Kidney (tissue), 22 donors: ENCODE measurements at places on chromosomes 11 and 22. TPM values are rescaled to one million over a fixed set of nuclear protein-coding genes. Genes with fewer than 3 reads are reported as not detected.
A peak's percentile ranks its signal among the peaks of the same experiment; 100 is the strongest.

GRCh38 chr11:6737872-6738466 is 33.8 kb downstream of the OR2AG2 start:
- H3K36me3 ChIP-seq = no peaks in the 10 kb centered on the region
- H3K4me1 ChIP-seq = no peaks in the 10 kb centered on the region
- H3K4me3 ChIP-seq = no peak overlapping the region
- no peak overlapping the region for H3K27ac ChIP-seq
- no peaks in the 10 kb centered on the region for H3K27me3 ChIP-seq

APOBEC3A gene
- 1.2 TPM for total RNA-seq

TRIM66 gene
- 25.7 TPM for total RNA-seq

- H3K27me3 ChIP-seq = no peaks in the 10 kb centered on the region
- H3K4me1 ChIP-seq = peaks cover 7% of the 10 kb centered on the region
- H3K36me3 ChIP-seq = no peaks in the 10 kb centered on the region
- H3K27ac ChIP-seq = no peak overlapping the region
- no peak overlapping the region for H3K4me3 ChIP-seq
- no peak for DNase-seq
Measured at GRCh38 chr11:134587345-134587744, 175.3 kb upstream of the B3GAT1 start.

DNA sequence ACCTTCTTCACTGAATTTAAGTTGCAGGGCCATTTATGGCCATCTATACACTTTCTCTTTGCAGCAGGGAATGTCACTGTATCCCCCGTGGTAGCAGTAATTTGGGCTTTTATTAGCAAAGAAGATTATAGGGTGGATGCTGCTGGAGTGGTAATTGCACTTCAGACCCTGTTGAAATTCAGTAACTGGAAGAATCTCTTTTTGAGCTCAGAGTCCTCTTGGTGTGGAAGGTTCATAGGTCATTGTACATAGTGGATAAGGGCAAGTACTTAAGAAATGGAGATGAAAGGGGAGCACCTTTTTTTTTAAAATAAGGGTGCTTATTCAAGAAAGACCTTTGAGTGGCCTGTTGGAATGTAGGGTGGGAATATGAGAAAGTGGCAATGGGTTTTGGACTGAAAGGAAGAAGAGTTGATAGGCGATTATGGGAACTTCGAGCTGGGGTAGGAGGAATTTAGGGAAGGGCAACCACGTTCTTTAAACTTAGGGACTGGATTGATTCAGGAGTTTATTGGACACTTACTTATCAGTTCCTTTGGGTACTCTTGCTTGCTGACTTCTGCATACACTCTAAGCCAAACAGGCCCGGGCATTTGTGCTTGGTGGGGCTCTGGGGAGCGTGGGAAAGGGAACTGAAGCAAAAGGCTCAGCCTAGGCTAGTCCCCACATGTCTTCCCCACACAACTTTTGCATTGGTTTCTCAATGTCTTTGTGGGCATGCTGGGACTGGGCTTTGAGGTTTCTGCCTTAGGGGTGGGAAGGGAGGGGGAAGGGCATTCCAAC is 26.5 kb downstream of the CTNND1 start:
- H3K4me1 ChIP-seq = peaks cover 39% of the 10 kb centered on the region
- H3K27me3 ChIP-seq = no peaks in the 10 kb centered on the region
- H3K36me3 ChIP-seq = no peaks in the 10 kb centered on the region

- H3K4me1 ChIP-seq = no peaks in the 10 kb centered on the region
- no peak for DNase-seq
- H3K36me3 ChIP-seq = no peaks in the 10 kb centered on the region
- H3K27me3 ChIP-seq = no peaks in the 10 kb centered on the region
- peak overlapping the region; percentile 62 for H3K4me3 ChIP-seq
Measured at GRCh38 chr22:38754751-38755154, 1.0 kb downstream of the SUN2 start.

SULT4A1 gene
- total RNA-seq = 0.57 TPM

C11orf21 gene
- total RNA-seq = 4.9 TPM

DNA sequence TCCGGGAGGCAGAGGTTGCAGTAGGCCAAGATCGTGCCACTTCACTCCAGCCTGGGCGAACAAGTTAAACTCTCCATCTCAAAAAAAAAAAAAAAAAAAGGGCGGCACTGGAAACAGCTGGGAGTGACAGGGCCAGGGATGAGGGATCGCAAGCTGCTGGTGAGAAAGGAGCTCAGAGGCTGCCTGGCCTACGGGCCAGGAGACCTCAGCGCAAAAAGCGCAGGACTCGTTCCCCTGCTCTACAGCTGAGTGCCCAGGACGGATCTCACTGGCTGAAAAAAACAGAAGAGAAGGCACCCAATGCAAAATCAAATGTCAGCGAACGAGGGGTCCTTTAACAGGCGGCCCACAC is 650 bp upstream of the NUP50 start:
- no peaks in the 10 kb centered on the region for H3K36me3 ChIP-seq
- no peaks in the 10 kb centered on the region for H3K27me3 ChIP-seq

RCOR2 gene
- total RNA-seq = 0.76 TPM

PANX3 gene
- not detected for total RNA-seq

- H3K36me3 ChIP-seq = no peaks in the 10 kb centered on the region
- peak; percentile 3 for DNase-seq
- no peak overlapping the region for H3K4me3 ChIP-seq
- H3K27me3 ChIP-seq = no peaks in the 10 kb centered on the region
Measured at GRCh38 chr11:59918987-59919589, 19.1 kb upstream of the OOSP1 start.

STK33 gene
- total RNA-seq = 11.9 TPM

GRCh38 chr22:26847046-26847445 is 189.7 kb downstream of the MIAT start:
- H3K36me3 ChIP-seq = no peaks in the 10 kb centered on the region
- no peak for DNase-seq
- no peaks in the 10 kb centered on the region for H3K4me1 ChIP-seq
- H3K4me3 ChIP-seq = no peak overlapping the region
- H3K27ac ChIP-seq = no peak overlapping the region
- no peaks in the 10 kb centered on the region for H3K27me3 ChIP-seq

DNA sequence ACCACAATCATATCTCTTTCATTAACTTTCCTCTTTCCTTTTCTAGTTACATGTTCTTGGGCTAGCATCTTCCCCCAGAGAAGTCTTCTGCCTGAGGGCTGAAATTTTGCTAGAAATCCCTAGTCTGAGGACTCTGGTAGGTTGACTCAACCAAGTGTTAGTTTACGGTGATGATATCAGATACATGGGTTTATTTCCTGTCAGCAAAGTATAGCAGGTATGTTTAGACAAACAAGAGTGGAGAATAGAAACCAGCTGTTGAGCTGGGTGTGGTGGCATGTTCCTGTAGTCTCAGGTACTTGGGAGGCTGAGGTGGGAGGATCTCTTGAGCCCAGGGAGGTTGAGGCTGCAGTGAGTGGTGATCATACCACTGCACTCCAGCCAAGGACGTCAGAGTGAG is 11.2 kb downstream of the FOLR1 start:
- H3K4me1 ChIP-seq = no peaks in the 10 kb centered on the region
- H3K27ac ChIP-seq = no peak overlapping the region
- H3K27me3 ChIP-seq = no peaks in the 10 kb centered on the region
- no peak for DNase-seq

DNA sequence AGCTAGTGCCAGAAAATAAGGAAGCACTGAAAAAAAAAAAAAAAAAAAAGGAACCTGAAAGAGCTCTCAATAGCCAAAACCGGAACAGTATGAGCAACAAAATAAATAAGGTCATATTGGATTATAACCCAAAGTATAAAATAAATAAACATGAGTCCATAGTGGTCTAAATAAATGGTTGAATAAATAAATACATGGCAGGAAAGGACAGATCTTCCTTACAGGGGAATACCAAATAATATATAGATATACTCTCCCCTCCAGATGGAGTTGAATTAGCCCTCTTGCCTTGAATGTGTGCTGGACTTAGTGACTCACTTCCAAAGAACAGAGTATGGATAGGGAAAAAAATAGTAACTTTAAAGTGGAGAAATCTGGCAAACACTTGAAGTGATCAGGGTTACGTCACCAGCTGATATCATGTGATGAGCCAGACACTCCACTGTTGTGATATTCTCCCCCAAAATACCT is 14.3 kb upstream of the ARRB1 start:
- no peak overlapping the region for H3K27ac ChIP-seq
- H3K4me1 ChIP-seq = no peaks in the 10 kb centered on the region
- DNase-seq = no peak
- H3K27me3 ChIP-seq = no peaks in the 10 kb centered on the region

DNA sequence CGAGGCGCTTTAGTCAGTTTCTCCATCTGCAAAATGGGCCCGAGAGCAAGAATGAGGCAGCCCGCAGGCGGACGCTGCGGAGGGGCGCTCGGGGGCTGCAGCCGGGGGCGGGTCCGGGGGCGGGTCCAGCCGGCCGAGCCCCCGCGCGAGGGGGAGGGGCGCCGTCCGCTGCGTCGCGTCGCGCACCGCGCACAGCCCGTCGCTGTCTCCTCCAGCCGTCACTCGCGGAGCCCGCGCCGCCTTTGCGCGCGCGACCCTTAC is 282 bp downstream of the PC start:
- H3K27me3 ChIP-seq = no peaks in the 10 kb centered on the region
- peak overlapping the region; percentile 76 for H3K27ac ChIP-seq
- no peak for DNase-seq
- H3K4me3 ChIP-seq = peak overlapping the region; percentile 54

DDTL gene
- total RNA-seq = 5.6 TPM

GRCh38 chr22:30297276-30297990 is 8.1 kb upstream of the CASTOR1 start:
- no peak for DNase-seq
- no peak overlapping the region for H3K4me3 ChIP-seq
- H3K27ac ChIP-seq = no peak overlapping the region
- H3K27me3 ChIP-seq = no peaks in the 10 kb centered on the region
- peaks cover 9% of the 10 kb centered on the region for H3K4me1 ChIP-seq
- peaks cover 37% of the 10 kb centered on the region for H3K36me3 ChIP-seq
